ENCODE measurements at places on chromosomes 3 and 15.

GRCh38 chr3:84989102-84989501, 30.3 kb downstream of the CADM2 start:
- no peak for DNase-seq

DNA sequence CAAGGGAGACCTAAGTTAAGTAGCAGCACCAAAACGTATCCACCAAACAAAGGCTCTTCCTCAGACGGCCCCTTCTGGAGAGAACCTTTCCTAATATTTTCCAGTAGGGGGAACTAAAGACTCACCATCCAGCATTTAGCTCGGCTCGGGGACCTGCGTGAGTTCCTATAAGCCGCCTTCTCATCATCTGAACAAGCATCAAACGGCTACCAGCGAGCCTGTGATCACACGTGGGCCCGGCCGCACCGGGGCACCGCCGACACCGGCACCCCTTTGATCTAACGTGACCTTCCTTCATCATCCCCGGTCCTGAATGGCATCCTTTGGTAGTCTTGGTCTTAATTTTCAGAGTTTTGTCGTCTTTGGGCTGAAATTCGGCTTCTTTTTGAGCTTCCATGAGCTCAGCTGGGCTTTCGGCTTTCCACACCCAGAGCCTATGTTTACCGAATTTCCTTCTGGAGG, 1.4 kb upstream of the ROBO2 start:
- peak; percentile 65 for DNase-seq

GRCh38 chr3:100277255-100277800, 16.5 kb downstream of the TBC1D23 start:
- no peak for DNase-seq

- DNase-seq, result no peak
Observed at GRCh38 chr3:152405915-152406802, 137.4 kb downstream of the MBNL1 start.

GRCh38 chr3:44429459-44429858, 48.0 kb downstream of the ZNF445 start:
- no peak for DNase-seq

DNA sequence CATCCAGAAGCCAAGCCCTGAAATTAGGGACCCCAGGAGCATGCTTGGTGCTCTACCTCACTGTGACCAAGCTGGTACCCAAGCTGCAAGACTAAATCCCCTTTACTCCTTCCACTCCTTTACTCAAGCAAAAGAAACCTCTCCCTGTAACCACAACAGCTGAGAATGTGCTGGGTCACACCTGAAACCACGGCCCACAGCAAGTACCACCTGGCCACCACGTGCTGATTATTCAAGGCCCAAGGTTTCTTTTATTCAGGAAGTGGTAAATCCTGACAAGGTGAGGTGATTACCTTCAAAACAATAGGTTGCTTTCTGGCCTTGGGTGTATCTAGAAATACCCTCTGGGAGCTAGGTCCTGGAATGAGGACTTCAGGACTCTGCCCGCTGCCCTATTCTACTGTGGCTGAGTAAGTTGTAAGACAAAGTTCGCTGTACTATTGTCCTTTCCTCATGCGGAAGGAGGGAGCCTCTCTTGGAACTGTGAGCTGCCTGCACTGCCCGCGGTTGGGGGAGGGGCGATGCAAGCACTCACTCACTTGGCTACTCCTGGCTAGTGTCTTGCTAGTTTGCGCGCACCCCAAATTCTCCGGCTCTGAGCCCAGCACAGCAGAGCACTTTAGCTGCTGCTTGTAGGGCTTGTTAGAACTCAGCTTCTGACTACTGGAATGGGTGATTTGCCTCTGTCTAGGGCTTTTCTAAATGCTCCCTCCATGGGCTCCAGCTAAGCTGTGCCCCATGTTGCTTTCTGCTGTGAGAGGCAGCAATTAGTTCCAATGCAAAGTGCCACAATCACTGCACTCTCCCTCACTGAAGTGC, 487.1 kb upstream of the CNTN3 start:
- no peak for DNase-seq

GRCh38 chr3:173733029-173733652, 335.6 kb downstream of the NLGN1 start:
- DNase-seq, result no peak

DNA sequence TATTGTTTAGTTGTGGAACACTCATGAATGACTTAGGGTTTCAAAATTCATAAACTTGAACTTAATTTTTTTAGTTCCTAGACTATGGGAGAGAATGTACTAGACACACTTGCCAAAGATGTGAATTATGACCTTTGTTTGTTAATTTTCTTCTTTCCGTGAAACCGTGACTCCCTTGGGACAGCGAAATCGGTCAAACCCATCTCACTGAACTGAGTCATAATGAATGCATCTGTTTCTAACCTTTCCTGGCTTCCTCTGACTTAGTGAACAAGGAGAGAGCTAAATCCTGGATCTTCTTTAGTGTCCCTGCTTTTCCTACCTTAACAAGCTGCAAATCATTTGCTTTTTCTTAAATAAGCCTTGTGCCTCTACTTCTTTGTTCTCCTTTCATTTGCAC, 85.5 kb downstream of the LARS2 start:
- no peak for DNase-seq

GRCh38 chr3:4520033-4520816, 27.1 kb downstream of the ITPR1 start:
- no peak for DNase-seq

GRCh38 chr3:103127737-103128136, 692.9 kb downstream of the ZPLD1 start:
- no peak for DNase-seq

DNA sequence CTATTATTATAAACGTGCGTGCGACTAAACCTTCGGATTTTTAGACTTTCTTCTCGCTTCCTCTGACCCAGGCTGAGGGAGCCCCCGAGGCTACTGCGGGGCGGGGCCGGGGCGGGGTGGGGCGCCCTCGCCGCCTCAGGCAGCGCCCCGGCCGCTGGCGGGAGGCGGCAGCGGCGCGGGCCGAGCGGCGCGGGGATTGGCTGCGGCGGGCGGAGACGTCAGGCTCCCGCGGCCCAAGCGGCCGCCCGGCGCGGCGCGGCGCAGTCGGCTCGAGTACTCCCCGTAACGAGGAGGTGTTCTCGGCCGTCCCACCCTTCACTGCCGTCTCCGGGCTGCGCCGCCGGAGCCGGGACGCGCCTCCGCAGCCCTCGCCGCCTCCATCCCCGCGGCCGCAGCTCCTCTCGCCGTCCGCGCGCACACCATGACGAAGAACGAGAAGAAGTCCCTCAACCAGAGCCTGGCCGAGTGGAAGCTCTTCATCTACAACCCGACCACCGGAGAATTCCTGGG, at the start of gene ATP1B3:
Gene ATP1B3 (plus strand): TSS at position 263 of the 510 bp plus-strand sequence. CDS start 159 bp downstream, at position 422.
- peak; percentile 77 for DNase-seq

- no peak for DNase-seq
Observed at GRCh38 chr15:54594115-54594514, 602.6 kb downstream of the RSL24D1 start.

- no peak for DNase-seq
Observed at GRCh38 chr3:45940004-45940780, 3.1 kb upstream of the CXCR6 start.

- no peak for DNase-seq
Observed at GRCh38 chr3:24506966-24507775, 12.5 kb upstream of the THRB start.

DNA sequence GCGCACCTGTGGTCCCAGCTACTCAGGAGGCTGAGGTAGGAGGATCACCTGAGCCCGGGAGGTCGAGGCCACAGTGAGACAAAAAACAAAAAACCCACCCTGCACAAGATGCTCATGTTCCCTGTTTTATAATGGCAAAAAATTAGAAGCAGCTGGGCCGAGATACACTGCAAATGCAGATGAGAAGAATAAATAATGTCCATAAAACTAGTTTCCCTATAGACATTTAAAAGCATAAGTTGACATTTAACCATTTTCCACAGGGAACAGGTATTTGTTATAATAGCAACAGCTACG, 537 bp upstream of the SCAP start:
- no peak for DNase-seq

GRCh38 chr3:156093964-156094363, 26.4 kb upstream of the KCNAB1 start:
- DNase-seq, result no peak

DNA sequence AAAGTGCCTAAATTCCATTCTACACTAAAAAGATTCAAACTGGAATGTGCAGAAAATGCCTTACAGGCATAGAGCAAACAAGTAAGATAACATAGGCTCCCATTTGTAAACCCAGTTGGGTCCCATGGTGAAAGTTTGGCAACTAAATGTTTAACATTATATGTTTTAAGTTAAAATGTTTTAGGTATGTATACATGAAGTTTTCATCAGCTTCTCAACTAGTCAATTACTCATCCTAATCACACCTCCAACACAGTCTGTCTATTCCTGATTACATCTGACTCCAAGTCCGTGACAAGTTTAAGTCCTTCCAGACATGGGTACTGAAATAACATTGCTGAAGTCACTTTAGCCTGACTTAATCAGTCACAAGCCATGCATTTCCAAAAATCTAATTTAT, 25.0 kb downstream of the MYLK start:
- DNase-seq, result no peak

- peak; percentile 5 for DNase-seq
Observed at GRCh38 chr3:194401868-194402329, 2.8 kb upstream of the GP5 start.

- DNase-seq, result no peak
Observed at GRCh38 chr15:90286678-90287077, 21.2 kb downstream of the NGRN start.

DNA sequence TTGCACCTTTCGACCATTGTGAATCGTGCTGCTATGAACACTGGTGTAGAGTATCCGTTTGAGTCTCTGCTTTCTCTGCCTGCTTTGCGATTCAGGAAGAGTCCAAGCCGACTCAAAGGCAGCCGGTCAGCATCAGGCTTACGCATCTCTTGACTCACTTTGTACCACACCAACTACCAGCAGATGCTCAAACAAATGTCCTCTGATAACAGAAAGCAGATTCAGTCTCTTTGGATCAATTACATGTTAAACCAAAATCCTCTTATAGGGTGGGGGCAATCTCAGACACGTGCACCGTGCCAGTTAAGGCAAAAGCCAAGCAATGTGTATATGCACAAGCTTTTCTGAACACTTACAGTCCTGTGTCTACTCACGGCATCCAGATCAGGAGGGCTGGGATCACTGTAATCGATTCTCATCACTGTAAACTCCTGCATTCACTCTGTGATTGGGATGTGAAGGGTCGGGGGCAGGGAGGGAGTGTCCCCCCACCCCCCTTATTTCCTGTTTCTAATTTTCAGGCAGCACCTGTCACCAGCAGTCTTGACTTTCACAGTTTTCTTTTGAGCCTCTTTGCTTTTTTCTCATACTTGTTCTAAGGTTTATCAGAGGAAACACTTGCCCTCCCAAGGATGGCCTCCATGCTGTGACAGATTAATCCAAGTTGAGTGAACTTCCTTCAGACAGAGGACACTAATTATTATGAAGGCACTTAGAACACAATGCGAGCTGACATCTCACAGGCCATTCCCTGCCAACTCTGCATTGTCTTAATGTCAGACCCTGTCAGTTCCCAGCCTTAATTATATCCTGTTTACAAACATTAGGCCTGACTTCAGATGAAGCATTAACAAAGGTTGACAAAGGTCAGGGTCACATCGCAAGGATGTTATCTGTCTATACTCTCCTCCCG, 153.5 kb downstream of the MECOM start:
- DNase-seq, result no peak

DNA sequence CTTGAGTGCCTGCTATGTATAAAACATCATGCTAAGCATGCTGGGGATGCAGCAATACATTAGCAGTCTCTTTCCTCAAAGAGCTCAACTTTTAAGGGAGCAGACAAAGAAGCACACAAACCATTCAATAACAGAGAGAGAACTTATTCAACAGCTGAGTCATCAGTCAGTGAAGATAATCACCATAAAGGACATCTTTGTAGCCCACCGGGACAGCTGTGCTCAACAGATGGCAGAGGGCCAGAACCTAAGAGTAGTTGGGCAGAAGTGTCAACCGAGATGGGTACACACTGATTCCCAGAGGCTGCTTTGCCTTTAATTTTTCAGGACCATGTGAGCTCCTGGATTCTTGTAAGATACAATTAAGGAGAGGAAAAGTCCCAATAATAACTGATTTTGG, 4.2 kb upstream of the RAB8B start:
- DNase-seq, result no peak

- no peak for DNase-seq
Observed at GRCh38 chr3:153614140-153614539, 452.1 kb downstream of the RAP2B start.

DNA sequence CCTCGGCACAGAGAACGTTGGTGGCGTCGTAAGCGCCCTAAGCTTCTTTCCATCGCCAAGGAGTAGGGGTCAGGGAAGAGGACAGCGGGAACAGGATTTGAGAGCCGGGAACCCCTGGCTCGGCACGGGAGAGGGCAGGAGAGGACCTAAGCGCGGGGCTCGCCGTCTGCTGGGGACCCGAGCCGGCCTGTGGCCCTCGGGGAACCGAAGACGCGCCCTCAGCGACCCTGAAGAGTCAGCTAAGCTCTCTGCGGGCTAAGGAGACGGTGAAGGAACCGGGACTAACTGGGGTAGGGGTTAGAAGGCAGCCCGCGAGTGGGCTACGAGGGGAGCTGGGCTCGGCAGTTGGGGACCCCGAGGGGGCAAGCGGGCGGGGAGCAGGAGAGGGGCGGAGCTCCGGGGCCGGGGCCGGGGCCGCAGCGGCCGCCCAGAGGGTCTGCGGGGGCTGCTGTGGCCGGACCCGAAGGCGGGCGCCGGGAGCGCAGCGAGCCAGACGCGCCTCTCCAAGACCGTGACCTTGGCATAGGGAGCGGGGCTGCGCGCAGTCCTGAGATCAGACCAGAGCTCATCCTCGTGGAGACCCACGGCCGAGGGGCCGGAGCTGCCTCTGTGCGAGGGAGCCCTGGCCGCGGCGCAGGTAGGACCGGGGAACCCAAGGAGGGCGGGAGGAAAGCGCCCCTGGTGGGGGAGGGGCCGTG, 574 bp downstream of the CASR start:
- DNase-seq, result no peak

- no peak for DNase-seq
Observed at GRCh38 chr3:36893137-36893557, 51.7 kb downstream of the TRANK1 start.

DNA sequence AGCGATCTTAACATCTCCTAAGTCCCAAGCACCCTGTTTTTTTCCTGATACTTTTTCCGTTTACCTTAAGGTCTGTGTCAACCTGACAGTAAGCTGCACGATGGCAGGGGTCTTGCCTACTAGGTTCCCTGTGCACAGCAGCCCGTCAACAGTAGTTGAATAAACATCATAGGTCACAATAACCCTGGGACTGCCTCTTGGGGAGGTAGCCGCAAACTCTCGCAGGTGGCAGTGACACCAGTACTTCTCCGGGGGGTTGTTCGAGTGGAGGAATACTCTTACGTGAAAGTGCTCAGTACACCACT, 365 bp upstream of the PDCD6IP start:
- DNase-seq, result no peak

Measured in hippocampal formation (tissue), 2 donors.